ENCODE measurements at places on chromosomes 5 and 9. TPM values are rescaled to one million over a fixed set of nuclear protein-coding genes. Genes with fewer than 3 reads are reported as not detected.
A peak's percentile ranks its signal among the peaks of the same experiment; 100 is the strongest.

DNA sequence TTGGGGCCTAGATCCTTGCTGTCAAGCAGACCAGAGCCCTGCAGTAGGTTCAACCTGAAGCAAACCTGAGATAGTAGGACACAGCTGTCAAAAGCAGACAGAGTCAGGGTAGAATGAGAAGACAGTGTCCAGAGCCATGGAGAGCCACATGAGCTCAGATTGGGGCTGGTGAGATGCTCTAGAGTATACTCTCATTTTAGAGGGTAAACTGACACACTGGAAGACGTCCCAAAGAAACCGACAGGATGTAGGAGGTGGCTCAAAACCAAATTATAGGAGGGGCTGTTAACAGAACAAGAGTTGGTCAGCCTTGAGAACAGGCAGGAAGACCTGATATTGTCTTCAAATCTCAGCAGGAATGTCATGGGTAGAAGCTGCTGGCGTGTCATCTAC lies 11.5 kb downstream of the CCDC69 start:
- DNase-seq: no peak

GRCh38 chr9:135087899-135088347 lies 455 bp downstream of the OLFM1 start:
- DNase-seq: no peak

GRCh38 chr5:174273325-174273724 lies 227.8 kb downstream of the NSG2 start:
- no peak for DNase-seq

DNA sequence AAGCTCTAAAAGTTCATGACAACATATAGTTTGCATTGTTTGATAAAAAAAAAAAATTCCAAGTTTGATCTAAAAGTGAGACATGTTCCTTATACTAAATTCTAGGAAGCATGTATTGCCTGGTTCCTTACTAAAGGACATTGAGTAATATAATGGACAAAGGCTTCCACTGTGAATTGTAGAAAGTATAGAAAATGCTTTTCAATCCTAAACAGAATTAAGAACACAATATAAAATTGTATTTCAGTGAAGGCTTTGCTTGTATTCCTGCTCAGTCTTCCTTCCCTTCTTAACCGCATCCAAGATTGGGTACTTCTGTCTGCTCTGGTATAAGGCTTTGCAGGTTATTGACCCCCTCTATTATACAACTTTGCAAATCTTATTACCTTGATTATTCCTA lies 2.4 kb downstream of the RECK start:
- no peak for DNase-seq

GRCh38 chr9:121399126-121399882 lies 29.3 kb upstream of the STOM start:
- no peak for DNase-seq

DNA sequence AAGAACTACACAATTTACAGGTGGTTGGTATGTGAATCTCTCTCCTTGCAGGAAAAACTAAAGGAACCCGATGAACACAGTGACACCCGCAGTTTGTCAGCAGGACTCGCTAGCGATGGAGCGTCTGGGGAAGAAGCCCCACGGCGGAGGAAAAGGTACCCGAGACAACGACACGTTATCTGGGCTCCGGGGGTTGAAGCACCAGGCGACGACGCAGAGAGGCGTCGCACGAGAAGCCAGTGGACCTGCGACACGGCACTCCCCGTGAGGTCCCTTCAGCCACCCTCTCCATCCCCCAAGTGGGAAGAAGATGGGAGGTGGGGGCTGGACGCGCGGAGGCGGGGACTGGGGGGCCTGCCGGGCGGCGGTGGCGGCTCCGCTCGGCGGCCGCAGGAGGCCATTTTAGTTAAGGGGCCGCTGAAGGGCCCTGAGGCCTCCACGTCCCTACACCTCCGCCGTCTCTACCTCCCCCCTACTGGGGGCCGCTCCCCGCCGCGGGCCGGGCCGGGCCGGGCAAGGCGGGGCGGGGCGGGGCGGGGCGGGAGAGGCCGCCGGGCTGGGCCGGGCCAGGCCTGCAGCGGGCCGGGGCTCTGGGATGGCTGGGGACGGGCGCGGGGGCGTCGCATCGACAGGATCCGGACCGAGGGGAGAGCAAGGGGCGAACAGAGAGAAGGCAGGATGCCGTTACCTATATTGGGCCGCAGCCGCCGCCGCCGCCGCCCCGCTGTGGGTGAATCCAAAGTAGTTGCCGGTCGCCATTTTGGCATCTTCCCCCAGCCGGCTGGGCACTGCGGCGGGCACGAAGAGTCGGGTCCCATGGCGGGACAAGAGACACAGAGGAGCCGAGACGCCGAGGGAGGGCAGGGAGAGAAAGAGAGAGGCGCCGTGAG lies 754 bp downstream of the ZFR start:
- DNase-seq: peak; percentile 62

DNA sequence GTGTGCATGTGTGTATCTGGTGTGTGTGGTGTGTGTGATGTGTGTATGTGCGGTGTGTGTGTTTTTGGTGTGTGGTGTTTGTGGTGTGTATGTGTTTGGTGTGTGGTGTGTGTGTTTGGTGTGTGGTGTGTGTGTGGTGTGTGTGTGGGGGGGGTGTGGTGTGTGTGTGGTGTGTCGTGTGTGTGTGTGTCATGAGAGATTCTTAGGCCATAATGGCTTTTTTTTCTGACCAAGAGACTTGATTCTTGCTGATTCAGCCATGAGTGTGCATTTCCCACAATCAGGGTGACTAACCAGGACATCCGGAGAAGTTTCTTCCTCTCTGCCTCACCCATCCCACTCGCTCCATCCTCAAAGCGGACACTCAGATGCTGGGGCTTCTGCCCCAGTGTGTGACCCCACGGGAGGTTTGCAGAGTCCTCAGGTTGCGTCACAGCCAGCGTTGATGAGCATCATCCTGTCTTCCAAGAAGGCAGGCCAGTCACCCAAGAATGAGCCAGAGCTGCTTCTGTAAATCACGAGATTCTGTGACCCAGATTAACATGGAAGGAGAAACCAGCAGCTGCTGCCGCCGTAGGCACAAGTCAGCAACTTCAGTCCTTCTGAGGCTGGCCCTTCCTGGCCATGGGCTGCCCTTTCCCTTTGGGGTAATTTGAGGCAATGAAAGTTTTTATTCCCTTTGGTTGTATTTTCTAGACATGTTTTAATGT lies 12.5 kb upstream of the CTSL start:
- no peak for DNase-seq

DNA sequence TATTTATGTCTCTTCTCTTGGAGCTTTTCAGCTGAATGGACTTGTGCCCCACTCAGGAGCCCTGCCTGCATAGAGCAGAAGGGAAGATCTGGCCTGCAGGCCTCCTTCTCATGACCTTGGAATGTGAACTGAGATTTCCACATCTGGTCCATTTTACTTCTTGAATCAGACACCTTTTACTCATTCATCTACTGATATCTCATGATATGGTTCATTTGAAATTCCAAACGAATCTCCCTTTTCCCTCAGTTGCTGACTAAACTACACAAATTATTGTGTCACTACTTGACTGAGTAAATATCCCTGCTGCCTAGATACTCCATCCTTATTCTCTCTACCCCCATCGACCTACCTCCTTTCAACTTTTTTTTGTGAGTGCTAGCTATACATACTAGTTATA lies 138.7 kb downstream of the PLCXD3 start:
- DNase-seq: no peak

DNA sequence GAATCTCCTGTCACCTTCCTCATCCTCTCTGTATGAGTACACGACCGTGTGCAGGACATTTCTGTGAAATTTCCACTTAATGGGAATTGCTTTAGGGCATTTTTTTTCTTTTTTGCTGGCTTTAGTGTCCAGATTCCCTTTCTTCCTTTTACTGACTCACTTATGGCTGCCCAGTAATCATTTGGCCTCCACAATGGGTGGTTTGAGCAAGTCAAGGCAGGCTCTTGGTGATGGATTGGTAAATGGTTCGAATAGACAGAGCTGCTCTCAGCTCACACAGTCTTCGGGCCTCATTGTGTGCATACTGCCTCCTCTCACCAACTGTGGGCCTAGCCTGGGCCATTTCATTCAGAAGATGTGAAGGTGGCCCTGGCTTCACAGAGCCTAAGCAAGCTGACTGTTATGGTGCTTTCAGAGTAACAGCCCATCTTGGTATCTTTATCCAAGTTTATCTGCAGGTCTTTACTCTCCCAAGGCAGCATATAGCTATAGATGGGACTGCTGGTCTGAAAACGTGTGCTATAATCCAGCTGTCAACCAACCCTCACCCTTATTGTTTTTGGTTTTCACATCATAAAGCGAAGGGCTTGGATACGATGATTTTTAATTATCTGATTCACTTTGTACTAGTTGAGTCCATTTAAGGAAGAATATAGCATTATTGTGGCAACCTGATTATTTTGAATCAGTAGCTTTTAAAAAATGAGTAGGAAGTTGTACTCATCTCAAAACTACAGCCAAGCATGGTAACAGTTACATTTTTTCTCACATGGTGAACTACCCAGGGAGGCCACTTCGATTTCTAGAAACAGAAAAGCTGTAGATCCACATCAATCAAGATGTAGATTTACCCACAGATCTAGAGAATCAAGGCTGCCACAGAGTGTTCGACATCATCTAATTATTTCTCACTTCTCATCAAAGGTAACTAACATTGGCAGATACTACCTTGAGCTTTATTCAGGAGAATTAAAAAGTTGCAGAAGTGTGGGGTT lies 50.4 kb upstream of the CKMT2 start:
- no peak for DNase-seq

GRCh38 chr5:129631961-129632360 lies 115.9 kb upstream of the MINAR2 start:
- no peak for DNase-seq

DNA sequence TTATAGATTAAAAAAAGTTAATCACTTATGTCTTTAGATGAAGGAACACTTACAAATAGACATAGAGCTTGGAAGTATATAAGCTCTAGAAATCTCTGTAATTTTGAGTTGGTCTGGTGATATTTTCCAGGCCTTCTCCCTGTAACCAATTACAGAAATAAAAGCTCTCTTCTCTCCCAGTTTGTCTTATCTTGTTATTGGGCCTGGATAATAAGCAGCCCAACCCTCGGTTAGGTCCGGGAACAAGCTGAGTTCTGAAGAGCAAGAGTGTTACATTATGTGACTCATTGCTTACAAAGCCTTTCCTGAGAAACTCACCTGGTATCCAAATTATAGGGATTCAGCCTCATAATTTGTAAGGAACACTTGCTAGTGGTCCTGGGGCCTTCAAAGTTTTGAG lies 1146.2 kb downstream of the CDH9 start:
- no peak for DNase-seq

DNA sequence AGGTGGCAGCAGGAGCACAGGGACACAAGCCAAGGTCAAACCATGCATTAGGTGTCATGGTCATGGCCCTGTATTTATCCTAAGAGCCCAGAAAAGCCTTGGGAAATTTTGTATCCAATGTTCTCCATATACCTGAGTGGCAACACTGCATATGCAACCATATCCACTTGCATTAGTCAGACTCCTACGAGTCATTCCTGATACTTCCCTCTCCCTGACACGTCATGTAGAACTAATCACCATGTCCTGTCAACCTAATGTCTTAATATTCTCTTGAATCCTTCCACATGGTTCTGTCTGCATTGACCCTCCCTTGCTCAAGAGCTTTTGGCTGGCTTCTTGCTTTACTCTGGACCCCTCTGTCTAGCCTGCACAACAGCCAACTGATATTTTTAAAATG lies 9.4 kb downstream of the SCGB3A2 start:
- DNase-seq: no peak

The CDH6 gene
- 1.1 TPM for total RNA-seq

The NIPAL4 gene
- not detected for total RNA-seq

The EDIL3 gene
- 48.3 TPM for total RNA-seq

The LCN15 gene
- total RNA-seq: 0.52 TPM

The LURAP1L gene
- total RNA-seq: 1.3 TPM

The RALGDS gene
- total RNA-seq: 23.2 TPM

The TSSK1B gene
- not detected for total RNA-seq

The ZNF354B gene
- total RNA-seq: 25.0 TPM

Measured in WTC11 (cell line).